ENCODE measurements at places on chromosomes 4 and X.

DNA sequence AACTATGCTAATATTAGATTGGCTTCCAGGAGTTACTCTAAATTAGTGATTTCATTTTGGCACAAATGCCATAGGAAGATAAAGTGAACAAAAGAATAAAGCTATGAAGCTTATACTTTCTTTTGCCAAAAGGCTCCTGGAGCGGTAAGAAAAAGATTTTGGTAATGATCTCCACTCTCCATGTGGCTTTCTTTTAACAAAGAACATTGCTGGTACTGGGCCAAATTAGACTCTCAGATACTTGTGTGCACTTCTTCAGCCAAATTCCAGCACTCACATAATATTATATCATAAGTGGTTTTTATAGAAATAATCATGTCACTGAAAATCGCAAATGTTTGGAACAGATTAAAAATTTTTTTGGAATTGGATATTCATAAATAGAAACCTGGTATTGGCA is 142.4 kb upstream of the FGF13 start:
- DNase-seq, result no peak

- no peak for DNase-seq
These were observed 124.9 kb downstream of the STAG2 start for GRCh38 chrX:124086411-124086810.

DNA sequence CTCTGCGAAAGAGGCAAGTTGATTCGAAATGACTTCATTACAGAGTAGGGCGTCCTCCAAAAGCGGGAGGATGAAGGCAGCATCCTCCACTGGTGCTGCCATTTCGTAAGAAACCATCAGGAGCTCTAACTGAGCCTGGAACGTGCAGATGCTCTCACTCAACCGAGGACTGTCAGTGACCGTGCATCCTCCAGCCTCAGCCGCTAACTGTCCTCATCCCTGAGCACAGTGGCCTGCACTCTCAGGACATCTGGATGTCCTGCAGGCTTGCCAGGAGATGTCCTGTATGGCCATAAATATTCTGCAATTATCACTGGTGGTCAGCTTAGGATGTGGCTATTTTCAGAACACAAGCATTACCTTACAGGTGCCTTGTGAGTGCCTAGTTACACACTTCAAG is 107.1 kb upstream of the ADRA2C start:
- no peak for DNase-seq

DNA sequence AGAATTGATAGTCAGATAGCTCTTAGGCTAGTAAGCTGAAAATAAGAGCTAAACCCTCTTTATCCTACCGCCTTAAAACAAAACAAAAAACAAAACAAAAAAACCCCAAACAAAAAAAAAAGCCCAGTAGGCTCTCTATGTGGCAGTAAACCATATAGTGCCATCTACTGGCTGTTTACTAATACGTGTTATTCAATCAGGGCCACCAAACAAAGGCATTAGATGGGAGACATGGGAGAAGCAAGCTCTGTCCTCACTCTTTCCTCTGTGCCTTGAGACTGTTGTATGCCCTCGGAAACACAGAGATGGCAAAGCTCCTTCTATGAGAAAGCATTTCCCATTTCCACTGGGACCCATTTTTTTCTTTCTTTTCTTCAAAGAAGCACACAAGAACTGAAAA is 148.8 kb upstream of the MID1 start:
- DNase-seq, result no peak

- no peak for DNase-seq
These were observed 35.4 kb upstream of the CDKL5 start for GRCh38 chrX:18389966-18390365.

DNA sequence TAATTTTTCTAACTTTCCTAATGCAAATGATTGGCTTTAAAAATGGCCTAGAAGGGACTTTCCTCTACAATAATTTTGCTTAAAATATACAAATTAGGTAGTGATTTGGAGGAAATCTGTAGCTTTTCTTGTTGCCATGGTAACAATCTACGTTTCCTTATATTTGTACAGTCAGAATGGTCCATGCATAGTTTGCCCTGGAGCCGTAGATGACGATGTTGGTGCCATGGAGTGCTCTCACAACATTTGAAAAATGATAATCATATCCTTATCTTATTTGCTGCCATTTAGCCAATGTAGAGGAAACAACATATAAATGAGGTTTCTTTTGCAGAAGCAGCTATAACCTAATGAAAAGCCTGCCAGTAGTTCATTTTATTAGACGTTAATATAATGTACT is 89.0 kb upstream of the NMU start:
- DNase-seq, result no peak

- DNase-seq, result no peak
These were observed 40.6 kb upstream of the SORCS2 start for GRCh38 chr4:7151668-7152227.

DNA sequence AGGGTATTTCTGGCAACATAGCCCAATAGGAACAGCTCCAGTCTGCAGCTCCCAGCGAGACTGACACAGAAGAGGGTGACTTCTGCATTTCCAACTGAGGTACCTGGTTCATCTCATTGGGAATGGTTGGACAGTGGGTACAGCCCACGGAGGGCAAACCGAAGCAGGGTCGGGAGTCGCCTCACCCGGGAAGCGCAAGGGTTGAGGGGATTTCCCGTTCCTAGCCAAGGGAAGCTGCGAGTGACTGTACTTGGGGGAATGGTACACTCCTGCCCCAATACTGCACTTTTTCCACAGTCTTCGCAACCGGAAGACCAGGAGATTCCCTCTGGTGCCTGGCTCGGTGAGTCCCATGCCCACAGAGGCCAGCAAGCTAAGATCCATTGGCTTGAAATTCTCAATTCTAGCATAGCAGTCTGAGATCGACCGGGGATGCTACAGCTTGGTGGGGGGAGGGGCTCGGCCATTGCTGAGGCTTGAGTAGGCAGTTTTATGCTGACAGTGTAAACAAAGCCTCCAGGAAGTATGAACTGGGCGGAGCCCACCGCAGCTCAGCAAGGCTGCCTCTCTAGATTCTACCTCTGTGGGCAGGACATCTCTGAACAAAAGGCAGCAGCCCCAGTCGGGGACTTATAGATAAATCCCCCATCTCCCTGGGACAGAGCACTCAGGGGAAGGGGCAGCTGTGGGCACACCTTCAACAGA is 14.0 kb upstream of the ADAD1 start:
- DNase-seq, result peak; percentile 37

- DNase-seq, result no peak
These were observed 368.6 kb downstream of the TMA16 start for GRCh38 chr4:163863082-163863481.

- no peak for DNase-seq
These were observed 166.0 kb downstream of the ANTXR2 start for GRCh38 chr4:79907001-79907400.

GRCh38 chrX:10280071-10280470 is 123.3 kb downstream of the CLCN4 start:
- peak; percentile 32 for DNase-seq

GRCh38 chr4:39750216-39750615 is 52.3 kb downstream of the UBE2K start:
- no peak for DNase-seq

DNA sequence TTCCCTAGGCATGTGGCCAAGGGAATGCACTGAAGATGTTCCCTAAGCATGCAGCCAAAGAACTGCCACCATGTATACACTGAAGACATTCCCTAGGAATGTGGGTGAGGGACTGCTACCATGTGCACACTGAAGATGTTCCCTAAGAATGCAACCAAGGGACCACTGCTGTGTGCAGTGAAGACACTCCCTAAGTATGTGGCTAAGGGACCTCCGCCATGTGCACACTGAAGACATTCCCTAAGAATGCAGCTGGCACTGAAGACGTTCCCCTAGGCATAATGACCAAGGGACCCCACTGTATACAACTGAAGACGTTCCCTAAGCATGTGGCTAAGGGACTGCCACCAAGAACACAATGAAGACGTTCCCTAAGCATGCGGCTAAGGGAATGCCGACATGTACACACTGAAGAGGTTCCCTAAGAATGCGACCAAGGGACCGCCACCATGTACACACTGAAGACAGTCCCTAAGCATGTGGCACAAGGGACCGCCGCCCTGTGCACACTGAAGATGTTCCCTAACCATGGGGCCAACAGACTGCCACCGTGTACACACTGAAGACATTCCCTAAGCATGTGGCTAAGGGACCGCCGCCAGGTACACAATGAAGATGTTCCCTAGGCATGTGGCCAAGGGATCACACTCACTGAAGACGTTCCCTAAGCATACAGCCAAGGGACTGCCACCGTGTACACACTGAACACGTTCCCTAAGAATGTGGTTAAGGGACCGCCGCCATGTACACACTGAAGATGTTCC is 25.6 kb downstream of the DHRSX start:
- DNase-seq, result no peak

DNA sequence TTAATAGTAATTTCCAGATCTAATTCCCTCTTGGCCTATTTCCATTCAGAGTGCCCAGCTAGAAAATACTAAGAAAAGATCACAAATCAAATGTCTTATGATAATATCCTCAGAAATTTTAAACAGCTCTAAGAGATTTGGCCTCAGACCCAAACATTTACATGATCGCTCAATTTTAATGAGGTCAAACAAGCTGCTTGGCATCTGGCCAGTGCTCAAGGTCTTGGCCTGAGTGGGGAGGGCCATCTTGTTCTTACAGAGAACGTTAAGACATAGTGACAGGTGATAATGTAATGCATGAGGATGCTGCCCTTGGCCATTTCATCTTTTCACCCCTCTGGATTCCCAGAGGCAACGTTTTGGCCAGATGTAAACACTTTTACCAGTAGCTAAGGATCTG is 159.2 kb upstream of the SLC7A11 start:
- no peak for DNase-seq

Measured in glutamatergic neuron (in vitro differentiated cells).